Fibroblast of pulmonary artery (primary cell): ENCODE measurements at places on chromosomes 7 and 10.

GRCh38 chr7:11005202-11005601, 31.5 kb downstream of the PHF14 start:
- no peak for DNase-seq

DNA sequence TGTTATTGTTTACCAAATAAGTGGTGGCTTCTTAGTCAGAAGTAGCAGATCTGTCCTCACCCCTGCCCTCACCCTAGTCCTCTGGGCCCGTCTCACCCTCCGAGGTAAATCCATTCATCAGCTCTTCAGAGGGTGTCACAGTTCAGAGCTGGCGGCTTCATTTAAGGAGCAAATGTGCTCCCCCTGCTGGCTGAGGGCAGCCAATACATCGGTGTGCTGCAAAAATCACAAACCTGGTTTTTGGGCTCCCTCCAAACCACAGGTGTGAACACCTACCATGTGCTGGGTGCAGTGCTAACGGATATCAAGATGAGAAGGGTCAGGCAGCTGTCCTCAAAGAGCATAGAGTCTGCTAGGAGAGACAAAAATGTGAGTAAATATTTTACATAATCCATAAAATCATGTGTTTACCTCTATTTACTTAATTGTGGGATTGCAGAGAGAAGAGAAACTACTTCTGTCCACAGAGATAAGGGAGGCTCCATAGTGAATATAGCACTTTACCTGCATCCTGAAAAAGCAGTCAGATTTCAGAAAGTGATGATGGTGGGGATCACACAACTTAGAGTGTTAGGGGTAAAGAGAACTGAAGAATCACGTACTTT, 15.5 kb upstream of the CRTAC1 start:
- peak; percentile 62 for DNase-seq

- DNase-seq = no peak
These were observed 59.7 kb upstream of the TBX20 start for GRCh38 chr7:35313575-35313974.

DNA sequence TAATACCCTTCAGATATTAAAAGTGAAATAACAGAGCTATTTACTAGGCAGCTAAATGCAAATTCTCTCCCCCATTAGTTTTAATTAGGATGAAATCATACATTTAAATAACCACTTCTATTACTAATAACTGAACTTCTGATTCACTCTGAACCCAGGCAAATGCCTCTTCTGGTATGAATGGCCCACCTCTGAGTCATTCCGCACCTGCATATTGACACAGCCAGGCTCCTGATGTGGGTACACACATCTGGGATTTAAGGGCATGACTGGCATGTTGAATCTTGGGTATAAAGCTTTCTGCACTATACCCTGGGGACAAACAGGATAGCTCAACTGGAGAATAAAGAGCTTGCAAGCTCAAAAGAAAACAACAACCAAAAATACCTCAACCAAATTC, 140.9 kb downstream of the AUTS2 start:
- no peak for DNase-seq

DNA sequence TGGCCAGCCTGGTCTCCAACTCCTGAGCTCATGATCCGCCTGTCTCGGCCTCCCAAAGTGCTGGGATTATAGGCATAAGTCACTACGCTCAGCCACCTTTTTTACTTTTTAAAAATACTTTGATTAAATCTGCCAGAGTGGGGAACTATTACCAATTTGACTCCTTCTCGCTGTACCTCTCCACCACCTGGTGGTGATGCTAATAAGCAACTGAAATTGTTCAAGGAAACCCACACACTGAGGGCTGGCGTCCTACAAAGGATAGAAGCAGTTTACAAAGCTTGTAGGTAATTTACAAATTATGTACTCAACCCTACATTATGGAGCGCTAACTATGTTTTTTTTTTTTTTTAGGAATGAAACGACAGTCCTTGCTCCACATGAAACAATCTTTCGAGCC, 111.1 kb downstream of the CPED1 start:
- DNase-seq = no peak
